ENCODE measurements at places on chromosomes 3 and 15.
A peak's percentile ranks its signal among the peaks of the same experiment; 100 is the strongest.

GRCh38 chr3:37535526-37536432 is 325.9 kb upstream of the CTDSPL start:
- DNase-seq = no peak

- peak; percentile 15 for DNase-seq
Measured at GRCh38 chr3:160981217-160981938, 123.8 kb downstream of the B3GALNT1 start.

- DNase-seq = no peak
Measured at GRCh38 chr3:76942101-76942500, 97.8 kb upstream of the ROBO2 start.

DNA sequence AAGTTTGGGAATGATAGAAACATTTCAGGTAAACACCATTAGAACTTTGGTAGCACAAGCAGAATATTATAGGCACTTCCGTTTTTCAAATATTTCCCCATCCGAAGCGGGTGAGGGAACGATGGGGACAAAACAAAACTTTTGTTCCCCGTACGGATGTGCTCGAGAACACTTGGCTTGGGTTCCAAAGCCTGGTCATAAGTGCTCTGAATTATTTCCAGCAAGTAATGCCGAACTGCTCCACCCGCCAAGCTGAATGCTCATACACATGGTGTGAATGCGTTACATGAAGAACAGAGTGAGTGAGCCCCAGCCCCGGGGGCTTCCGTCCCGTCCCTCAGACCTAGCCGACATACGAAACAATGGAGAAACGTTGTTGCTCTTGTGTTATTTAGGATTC is 438.2 kb upstream of the ARRDC4 start:
- no peak for DNase-seq

DNA sequence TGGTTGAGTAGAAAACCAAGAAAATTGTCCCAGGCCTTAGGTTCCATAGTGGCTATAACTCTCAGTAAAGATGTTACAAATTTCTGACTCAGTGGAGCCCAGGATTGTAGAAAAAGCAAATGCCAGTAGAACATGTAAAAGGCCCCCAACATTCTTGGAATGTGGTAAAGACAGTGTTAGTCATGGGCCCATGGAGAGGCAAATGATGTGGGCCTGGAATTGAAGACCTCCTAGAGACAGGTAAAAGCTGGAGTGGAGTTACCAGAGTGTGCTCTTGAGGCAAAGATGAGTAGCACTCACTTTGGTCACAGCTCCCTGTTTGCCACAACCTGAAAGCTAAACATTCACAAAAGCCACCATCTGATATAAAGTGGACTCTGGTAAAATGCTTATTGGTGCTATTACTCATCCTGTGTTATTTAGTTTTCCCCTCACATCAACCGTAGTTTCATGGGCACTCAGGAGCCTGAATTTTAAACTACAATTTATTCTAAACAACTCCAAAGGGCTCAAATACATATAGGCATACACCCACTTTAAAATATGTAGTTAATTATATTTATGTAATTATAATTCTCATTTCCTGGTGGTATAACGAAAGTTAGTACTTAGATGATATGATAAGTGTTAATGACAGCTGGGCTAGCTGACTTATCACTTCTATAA is 359.6 kb upstream of the NECTIN3 start:
- DNase-seq = no peak

DNA sequence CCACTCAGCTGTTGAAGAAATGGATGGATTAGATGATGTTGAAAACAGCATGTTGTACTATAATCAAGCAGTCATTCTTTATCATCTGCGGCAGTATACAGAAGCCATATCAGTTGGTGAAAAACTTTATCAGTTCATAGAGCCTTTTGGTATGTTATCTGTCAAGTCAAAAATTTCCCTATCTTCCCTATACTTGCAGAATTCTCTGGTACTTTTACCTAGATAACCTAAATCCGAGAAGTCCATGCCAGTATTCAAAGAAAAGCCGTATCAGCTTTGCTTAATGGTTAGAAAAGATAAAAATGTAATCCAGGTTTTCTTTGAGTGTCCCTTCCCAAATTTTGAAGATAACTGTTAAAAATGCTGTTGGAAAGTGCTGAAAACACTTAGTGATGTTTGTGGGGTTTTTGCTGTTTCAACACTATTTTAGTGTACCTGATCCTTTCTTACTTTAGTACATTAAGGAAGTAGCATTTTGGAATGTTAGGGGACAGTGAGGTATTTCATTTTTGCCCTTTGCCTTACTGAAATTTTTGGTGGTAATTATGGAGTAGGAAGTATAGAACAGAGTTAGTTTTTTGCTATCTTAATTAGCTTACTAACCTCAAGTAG is 23.8 kb downstream of the CNOT10 start:
- DNase-seq = no peak

GRCh38 chr15:41105348-41106334 is 10.4 kb downstream of the INO80 start:
- no peak for DNase-seq

DNA sequence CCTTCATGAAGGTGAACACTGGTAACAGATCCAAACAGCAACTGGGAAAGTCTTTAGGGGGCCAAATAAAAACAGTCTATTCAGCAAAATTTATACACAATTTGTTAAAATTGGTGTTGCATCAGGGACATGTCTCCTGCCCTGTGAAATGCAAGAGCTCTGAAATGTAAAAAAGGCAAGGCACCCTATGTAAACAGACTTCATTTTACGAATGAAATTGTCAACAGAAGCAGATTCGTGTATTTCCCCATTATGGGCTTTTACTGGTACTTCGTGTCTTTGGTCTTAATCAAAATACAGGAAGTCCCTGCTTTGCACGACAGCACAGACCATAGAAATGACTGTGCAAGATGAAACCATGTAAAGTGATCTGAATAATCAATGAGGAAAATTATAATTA is 127.3 kb upstream of the THBS1 start:
- no peak for DNase-seq

DNA sequence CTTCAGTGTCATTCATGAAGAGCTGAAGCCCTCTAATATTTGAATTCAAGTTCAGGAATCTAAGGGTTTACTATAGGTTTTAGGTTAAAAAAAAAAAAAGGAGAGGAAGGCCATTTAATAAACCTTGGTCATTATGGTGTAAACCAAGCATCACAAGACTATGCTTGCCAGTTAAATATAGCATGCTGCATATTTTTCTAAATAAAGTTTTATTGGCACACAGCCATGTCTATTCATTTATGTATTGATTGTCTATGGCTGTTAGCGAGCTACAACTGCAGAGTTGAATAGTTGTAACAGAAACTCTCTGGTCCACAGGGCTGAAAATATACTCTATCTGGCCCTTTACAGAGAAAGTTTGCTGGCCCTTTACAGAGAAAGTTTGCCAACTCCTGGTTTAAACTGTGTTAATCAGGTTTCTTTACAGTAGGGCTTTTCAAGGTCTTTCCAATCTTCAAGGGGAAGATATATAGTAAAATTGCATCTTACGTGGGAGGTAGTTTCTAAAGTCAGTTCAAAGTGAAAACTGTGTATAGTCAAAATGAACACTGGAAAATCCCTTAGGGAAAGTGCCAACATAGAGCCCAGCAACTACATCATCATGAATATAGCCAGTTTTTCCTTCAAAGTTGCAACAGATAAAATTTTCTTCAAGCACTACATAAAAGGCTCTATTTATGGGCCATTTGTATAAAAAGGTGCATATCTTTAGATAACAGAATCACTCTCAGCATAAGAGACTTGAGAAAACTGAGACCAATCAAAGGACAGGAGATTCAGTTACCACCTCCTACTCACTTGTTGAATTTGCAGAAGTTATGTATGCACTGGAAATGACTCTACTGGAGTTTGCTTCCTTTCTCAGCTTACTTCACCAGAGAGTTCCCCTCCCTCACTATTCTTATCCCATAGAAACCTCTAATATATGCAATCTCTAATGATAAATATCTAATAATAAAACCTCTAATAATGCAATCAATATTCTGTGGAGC is 49.7 kb upstream of the FRMD4B start:
- DNase-seq = no peak

GRCh38 chr3:17055374-17056276 is 170.9 kb downstream of the PLCL2 start:
- no peak for DNase-seq

DNA sequence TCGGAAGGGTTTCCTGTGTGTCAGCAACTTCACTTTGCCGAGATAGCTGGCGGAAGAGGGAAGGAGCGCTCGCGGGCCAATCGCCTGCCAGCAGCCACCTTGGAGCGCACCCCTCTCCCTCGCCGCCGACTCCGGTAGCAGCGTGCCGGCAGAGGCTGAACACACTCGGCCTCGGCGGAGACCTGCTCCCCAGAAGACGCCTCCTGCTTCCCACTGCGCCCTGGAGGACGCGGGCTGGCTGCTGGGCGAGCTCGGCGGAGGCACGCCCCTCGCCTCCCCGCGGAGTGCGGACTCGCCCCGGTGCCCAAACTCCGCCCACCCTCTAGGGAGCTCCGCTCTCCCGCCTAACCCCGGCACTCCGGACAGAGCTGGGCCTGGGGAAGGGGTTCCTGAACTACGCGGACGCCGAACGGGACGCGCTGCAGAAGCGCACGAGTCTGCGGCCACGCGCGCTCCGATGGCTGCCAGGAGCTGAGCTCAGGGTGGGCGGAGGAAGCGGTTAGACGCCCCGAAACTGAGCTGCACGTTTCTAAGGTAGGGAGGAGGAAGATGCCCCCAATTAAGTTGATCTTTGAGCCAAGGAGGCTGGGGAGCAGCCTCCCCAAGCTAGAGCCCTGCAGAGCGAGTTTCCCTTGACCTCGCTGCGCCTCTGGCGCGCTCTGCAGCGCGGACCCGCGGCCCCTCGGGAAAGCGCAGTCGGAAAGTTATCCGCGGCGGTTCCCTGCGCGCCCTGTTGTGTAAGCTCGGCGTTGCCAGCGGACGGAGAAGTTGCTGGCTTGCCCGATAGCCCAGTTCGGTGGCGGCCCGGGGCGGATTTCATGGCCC is at the start of gene P2RY1:
TSS of gene P2RY1 (plus strand) at position 356 of the 825 bp plus-strand sequence. CDS start 652 bp downstream, outside the sequence.
- no peak for DNase-seq

DNA sequence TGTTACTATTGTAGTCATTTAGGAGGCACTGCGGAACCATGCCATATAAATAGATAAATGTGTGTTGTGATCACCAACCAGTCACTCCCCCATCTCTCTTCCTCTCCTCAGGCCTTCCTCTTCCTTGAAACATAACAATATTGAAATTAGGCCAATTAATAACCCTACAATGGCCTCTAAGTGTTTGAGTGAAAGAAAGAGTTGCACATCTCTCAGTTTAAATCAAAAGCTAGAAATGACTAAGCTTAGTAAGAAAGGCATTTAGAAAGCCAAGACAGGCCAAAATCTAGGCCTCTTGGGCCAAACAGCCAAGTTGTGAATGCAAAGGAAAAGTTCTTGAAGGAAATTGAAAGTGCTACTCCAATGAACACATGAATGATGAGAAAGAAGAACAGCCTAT is 8.1 kb upstream of the DNASE1L3 start:
- DNase-seq = no peak
